ENCODE measurements at places on chromosomes 2 and 18.

DNA sequence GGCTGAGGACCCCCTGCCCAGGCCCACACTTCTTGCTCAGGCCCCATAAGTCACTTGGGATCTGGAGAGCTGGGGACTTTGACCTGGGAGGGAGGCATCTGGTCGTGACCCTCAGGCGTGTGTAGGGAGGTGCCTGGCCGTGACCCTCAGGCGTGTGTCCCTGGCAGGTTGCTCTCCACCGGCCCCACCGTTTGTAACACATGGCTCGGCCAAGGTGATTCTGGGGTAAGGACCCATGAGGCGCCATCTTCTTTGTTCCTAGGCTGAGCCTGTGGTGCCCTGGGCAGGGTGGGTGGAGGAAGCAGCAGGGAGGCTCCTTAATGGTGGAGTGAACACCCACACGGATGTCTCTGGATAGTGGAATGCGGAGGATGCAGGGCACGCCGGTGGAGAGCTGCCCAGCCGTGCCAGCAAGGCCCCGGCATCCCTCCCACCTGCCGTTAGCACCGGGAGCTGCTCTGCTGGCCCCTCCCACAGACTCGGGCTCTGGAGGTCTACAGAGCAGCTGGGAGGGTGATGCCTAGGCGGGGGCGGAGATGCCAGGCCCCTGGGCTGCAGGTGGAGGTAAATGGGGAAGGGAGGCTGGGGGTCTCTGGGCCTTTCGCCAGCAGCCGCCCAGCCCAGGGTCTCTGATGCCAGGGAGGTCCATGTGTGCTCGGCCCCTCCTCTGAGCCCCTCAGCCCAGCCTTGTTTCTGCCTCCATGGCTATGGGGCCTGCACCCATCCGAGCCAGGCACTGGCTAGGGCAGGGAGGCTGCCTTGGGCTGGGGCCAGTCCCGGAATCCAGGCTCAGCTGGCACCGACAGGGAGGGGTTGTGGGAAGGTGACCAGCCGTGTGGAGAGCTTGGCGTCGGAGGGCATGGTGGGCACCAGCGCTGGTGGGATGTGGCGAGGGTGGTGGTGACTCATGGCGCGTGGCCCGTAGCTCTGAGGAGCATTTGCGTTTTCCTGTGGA is 1.1 kb upstream of the GAL3ST2 start:
- no peak for DNase-seq

- DNase-seq, result no peak
These were observed 36.5 kb upstream of the SLC39A10 start for GRCh38 chr2:195620501-195620900.

GRCh38 chr2:215677481-215677880 is 241.6 kb upstream of the FN1 start:
- DNase-seq, result no peak

DNA sequence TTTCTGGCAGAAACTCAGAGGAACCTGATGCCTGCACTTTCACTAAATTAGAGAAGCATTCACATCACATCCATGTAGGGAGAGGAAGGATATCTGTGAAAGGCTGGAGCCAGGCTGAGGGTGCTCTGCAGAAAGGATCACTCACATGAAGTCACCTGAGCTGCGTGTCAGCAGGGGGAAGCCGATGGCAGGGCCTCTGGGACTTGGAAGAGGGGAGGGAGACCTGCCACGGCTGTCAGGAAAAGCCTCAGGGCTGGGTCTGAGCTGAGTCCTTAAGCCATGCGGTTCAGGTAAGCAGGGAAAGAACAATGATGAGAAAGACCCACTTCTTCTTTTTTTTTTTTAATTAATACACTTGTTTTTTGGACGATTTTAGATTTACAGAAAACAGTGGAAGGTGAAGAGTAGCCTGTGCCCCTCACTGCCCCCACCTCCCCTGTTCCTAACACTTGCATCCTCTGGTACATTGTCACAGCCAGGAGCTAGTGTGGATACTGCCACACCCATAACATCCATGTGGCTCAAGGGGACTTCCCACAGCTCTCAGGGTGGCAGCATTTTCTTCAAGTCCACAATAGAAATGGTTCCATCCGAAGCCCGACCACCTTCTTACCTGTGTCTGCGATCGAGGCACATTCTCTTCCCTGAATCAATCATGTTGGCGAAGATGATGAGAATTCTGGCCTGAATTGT is 156.5 kb upstream of the TPO start:
- DNase-seq, result no peak

- no peak for DNase-seq
These were observed 1.4 kb upstream of the CD226 start for GRCh38 chr18:69948919-69949537.

- no peak for DNase-seq
These were observed 301.3 kb upstream of the RAB12 start for GRCh38 chr18:8307960-8308359.

- peak; percentile 77 for DNase-seq
These were observed 115.7 kb upstream of the SLC1A4 start for GRCh38 chr2:64873472-64873924.

DNA sequence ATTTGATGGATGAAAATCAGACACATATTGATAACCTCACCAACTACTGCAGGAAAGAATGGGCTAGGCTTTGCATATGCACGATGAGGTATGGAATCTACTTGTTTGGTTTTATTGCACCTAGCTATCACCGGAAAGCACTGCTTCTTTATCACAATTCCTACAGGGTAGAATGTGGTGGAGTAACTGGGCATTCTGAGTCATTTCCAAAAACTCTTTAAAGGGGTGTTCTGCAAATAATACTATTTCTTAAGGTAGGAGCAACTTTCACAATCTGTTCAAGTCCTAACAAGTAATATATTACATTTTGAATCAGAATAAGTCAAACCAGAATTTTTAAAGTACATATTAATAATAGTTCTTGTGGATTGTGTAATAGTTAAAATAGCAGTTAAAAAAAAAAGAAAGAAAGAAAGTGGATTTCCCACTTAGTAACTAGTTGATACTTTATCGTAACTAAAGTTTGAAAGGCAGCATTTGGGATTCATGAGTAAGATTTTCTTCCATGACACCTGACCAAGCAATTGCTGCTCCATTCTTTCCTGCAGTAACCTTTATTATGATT is 40.5 kb downstream of the INO80C start:
- DNase-seq, result no peak

GRCh38 chr2:26176279-26176615 is 3.4 kb downstream of the GAREM2 start:
- no peak for DNase-seq

DNA sequence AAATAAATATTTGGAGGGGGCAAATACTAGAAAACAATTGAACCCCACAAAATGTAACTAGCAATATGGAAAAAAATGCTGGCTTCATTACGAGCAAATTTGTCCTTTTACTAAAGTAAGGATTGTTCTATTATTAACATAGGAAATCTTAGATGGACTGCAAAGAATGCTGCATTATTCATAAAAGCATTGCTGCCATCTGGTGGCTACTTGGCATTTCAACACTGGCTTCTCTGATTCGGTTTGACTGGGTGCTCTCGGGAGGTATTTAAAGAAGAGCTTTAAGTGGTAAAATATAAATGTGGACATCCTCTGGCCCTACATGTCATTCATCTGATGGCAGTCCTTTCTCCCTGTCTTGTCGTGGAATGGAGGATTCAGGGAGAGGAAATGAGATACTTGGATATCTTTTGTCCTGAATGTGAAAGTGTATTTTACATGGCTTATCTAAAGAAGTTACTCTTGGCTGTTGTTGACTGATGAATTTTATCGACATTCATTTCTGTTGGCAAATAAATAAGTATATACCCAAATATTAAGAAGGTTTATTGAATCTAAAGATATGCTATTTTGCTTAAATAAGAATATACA is 130.2 kb downstream of the ARHGAP15 start:
- DNase-seq, result peak; percentile 53

All from T-helper 9 cell (primary cell).